ENCODE measurements at places on chromosomes 3 and 15.

GRCh38 chr15:27679731-27680471 is 419.2 kb downstream of the OCA2 start:
- DNase-seq = no peak

GRCh38 chr3:39705351-39705900 is 104.0 kb upstream of the MYRIP start:
- DNase-seq = no peak

DNA sequence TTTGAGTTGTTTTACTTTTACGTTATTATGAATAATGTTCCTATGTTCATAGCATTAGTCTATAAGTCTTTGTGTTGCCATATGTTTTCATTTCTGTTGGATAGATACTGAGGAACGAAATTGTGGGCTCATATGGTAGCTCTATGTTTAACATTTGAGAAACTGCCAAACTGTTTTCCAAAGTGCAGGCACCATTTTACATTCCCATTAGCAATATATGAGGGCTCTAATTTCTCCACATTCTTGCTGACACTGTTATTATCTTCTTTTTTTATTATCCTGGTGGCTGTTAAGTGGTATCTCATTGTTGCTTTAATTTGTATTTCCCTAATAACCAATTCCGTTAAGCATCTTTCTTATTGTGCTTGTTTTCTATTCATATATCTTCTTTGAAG is 1.8 kb upstream of the PIK3R4 start:
- DNase-seq = no peak

DNA sequence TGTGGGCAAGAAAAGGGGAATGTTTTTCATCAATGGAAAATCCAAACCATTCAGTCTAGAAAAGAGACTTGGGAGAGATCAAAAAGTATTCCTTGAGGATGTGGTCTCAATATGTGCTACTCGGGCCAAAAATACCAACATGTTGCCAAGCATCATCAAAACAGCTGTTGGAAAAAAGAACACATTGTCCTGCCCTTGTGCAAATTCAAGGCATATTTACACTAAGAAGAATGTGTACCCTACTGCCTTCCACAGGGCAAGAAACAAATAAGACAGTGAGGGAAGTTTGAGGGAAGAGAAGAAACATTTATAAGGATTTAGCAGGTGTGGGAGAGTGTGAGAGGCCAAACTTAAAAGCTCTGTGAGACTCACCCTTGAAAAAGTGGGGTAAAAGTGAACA is 252.1 kb downstream of the NTRK3 start:
- DNase-seq = no peak

DNA sequence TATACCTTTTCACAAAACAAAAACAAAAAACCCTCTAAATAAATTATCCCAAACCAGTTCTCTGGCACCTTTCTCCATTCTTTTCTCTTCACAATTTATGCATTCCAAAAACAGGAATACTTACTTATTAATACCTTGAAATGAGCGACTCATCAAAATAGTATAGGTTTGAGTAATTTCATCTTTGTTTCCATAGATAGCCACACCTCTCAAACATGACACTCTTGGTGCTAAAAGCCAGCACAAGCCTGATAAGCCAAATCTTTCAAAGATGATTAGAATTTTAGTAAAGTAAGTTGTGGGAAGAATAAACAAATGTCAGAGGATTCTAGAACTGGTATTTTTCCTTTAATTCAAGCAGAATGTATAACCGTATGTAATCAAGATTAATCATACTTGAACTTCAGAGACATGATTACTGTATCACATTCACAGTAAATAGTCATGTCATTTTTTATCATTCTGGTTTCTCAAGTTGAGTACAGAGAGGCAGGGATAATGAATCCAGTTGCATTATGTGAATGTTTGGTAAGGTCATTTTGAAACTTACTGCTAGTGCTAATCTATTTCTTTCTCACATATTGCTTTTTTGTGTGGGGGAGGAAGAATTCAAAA is 12.1 kb upstream of the WDR5B start:
- no peak for DNase-seq

DNA sequence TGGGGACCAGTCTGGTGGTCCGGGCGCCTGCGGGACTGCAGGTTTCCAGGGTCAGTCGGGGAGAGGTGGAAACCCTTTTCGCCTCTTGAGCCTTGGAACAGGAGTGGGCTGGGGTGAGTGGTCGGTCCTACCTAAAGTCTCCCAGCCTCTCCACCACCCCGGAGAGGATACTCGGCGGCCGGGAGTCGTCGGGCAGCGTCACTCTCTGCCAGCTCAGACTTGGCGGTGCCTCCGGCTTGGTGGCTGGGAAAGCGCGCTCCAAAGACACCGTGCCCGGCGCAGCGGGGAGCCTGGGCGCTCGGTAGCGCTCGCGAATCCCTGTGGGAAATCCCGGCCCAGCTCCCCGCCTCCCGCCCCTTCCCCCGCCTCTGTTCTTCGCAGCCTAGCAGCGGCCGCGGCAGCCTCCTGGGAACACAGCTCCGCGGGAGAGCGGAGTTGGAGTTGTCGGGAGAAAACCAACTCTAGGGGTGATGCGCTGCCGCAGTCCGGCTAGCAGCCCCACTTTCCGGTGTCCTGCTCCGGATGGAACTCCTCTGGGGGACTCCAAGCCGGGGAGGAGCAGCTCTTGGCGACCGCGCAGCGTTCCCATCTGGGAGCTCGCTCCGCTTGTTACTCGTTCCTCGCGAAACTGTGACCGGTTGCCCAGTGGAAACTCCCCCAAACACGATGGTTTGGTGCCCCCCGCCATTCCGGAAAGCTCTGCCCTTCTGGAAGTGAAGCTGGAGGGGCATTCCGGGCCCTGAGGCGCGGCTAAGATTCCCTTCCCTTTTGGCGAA is 1.4 kb downstream of the EPHB1 start:
- DNase-seq = no peak

DNA sequence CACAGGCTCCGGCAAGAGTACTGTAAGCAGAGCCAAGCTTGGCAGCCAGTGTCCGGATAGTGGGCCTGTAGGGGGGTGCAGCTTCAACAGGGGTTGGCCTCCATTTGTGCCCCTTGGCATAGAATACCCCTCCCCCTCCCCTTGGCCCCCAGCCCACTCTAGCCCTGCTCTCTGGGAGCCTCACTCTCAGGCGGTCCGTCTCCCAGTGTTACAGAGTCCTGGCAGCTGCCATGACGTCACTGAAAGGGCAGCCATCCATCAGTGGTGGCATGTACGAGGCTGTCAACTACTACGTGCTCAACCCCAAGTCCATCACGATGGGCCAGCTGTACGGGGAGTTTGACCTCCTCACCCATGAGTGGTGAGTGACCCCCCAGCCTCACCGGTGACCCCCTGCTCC is 50.4 kb downstream of the DNAH1 start:
- DNase-seq = no peak

DNA sequence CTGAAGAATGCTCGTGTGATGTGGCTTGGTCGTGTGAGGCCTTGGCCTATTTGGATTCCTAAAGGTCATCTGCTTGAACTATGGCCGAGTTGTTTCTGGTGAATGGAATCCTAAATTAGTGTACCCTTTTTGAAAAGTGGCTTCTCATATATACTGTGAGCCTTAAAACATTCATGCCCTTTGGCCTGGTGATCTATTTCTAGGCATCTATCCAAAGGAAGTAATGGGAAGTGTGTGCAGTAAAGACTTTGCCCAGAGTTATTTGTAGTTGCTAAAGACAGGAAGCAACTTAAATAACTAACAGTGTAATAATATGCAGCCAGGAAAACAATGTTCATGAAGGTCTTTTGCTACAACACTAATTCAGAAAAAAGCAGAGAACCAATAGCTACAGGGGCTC is 3.0 kb downstream of the DGKG start:
- DNase-seq = no peak

- DNase-seq = no peak
Observed at GRCh38 chr3:112689385-112689784, 48.4 kb upstream of the CCDC80 start.

GRCh38 chr3:81270603-81271379 is 490.7 kb downstream of the GBE1 start:
- no peak for DNase-seq

DNA sequence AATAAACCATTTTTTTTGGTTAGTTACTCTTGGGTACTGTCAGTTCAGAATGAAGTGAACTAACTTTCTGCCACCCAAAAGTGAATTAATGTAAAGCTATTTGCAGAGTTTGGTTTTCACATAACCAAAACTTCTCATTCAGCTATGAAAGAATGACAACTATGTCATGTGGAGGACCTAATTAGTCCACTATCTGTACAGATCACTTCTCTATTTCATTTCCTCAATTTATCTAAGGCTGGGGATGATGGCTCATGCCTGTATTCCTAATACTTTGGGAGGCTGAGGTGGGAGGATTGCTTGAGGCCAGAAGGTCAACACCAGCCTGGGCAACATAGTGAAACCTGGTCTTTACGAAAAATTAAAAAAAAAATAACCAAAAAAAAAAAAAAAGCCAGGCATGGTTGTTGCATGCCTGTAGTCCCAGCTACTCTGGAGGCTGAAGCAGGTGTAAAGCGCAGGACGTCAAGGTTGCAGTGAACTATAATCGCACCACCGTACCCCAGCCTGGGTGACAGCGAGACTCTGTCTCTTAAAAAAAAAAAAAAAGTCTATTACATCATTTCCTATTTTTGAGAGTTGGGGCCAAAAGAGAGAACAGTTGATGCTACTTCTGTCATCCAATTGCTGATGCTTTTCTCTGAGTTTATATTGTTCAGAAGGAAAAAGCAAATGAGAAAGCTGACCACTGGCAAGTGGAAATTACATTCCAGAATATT is 8.7 kb downstream of the HYPK start:
- no peak for DNase-seq

DNA sequence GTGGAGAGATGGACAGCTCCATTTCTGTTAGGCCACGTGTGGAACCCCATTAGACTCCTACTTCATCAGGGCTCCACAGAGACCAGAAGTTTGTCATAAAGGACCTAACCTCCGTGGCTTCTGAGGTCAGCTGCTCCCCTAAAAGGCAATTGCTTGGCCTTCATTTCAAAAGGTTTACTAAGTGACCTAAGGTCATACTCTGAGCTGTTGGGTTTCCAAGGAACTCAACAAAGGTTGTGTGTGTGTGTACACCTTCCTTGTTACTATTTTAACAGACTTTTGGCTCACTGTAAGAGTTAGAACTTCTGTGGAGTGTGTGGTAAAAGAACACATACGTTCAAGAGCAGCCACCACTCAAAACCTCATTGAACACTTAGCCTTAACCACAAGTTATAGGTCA is 73.9 kb downstream of the SEC22A start:
- DNase-seq = no peak

DNA sequence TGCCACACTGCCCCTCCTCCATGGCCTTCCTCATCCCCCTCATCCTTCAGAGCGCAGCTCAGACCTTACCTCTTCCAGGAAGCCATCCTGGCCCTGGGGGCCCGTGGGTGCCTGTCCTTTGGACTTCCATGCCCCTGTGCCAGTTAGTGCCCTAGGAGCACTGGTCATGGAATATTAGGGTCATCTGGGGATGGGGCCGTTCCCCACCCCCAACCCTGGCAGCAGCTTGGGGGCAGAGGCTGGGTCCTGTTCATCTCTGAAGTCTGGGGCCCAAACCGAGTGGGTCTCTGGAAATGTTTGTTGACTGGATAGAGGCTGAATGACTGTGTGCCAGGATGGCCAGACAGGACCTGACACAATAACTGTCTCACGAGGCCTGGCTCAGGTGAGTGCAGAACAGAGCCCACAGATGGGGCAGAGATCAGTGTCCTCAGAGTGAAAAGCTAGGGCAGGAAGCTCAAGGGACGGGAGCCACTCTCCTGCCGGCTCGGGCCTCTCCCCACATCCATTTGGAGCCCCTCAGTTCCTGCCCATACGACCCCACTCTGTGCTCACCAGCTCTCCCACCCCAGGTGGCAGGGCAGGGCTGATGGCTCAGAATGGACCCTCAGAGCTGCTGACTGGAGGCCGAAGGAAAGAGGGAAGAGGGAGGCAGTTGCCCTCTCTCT is 62.5 kb downstream of the TLE3 start:
- no peak for DNase-seq

GRCh38 chr15:95659656-95660055 is 670.8 kb upstream of the NR2F2 start:
- DNase-seq = no peak

- peak; percentile 8 for DNase-seq
Observed at GRCh38 chr3:12910356-12911099, 69.2 kb upstream of the RPL32 start.

DNA sequence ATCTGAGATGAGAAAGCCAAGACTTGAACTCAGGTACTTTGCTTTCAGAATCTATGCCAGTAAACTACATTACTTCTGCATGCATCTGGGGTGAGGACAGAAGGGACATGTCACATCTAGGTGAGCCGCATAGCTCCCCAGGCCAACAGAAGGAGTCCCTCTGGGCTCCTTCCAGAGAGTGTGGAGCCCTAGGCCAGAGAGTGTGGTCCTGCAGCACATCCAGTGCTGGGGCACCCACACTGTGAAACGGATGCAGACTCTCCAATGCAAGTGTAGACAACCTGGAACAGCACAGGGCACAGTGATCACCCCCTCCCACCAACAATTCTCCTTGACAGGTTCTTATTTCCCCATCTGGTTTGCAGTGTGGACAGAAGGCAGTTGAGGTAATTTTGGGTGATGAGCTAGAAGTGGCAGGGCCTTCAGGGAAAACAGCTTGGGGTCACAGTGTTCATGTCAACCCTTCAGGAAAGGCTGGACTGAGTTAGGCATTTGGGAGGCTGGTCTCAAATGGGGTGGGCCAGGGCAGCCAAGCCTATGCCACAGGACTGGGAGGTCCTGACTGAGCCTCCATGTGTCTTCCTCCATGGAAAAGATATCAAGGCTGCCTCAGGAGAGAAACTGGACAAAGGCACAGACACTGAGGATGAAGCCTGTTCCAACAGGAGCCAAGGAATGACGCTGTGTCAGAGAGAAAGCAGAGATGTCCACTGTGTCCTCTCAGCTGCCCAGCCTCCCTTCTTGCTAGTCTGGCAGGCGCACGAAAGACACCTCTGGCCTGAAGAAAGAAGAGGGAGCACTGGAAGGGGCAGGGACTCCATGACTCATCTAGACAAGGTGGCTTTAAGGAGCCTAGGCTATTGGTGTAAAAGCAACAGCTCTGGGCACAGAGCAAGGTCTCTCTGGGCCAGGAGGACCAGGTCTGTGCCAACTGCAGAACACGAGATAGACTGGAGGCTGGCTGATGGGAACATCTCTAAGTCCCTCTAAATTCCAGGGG is 1.7 kb downstream of the PLCD1 start:
- no peak for DNase-seq

DNA sequence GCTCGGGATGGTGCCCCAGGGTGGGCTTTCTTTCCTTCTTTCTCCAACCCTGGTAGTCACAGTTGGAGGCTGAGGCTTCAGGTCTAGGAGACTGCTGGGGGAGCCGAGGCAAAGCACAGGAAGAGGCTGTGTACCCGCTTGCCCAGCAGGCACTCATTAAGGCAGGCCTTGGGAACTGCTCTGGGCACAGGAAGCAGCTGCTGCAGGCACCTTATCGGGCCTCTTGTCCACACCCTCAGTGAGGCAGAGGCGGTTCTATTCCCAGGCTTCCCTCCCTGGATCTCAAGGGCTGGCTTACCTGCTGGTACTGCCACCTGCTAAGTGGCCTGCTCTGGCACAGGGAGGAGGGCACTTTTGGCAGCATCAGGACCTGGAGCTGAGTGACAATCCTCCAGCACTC is 15.8 kb upstream of the GRM2 start:
- no peak for DNase-seq
